ENCODE measurements at places on chromosomes 12 and 14.

DNA sequence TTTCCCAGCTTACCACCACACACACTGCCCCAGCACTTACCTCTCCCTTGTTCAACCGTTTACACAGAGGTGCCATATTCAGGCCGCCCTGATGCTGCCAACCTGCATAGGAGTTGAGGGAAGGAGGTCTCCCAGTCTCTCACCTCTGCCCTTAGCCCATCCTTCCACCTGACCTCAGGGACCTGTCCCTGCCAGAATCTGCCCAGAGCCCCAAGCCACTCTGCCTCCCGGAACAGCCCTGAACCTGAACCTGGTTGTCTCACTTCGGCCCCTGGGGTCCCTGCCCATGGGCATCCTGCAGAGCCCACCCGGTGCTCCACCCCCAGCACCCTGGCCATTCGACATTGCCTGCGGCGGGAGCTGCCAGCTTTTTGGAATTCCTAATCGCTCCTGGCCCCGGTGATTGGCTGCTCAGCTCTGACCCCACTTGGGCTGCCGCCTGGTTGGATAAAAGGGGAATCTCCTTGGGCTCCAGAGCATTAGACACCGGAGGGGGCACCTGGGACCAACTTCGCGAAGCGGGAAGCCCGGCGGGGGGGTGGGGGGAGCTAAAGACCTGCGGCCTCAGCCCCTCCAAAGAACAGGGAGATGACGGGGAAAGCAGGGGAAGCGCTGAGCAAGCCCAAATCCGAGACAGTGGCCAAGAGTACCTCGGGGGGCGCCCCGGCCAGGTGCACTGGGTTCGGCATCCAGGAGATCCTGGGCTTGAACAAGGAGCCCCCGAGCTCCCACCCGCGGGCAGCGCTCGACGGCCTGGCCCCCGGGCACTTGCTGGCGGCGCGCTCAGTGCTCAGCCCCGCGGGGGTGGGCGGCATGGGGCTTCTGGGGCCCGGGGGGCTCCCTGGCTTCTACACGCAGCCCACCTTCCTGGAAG lies at the start of gene VSX2:
TSS of gene VSX2 (plus strand) at position 476 of the 874 bp plus-strand sequence. CDS start at position 589, 113 bp downstream.
- DNase-seq = no peak

DNA sequence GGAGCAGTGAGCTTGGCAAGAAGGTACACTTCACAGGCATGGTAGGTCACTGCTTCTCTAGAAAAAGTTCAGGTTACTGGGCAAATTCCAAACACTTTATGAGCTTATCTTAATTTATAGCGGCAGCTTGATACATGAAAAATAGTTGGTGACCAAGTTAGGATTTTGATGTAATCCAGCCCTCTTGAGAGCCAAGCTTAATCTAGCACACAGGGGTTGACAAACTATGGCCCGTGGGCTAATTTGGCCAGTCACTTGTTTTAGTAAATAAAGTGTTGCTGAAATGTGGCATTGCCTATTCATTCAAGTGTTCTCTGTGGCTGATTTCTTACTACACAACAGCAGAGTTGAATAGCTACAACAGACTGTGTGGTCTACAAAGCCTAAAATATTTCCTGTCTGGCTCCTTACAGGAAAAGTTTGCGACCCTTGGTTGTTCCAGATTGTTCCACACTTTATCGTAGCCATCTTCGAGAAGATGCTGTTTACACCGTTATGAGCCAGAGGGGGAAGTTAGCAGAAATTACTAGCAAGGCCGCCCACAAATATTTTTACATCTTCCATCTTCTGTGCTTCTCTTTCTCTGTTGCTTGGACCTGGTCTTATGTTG lies 120.9 kb downstream of the DAAM1 start:
- DNase-seq = no peak

DNA sequence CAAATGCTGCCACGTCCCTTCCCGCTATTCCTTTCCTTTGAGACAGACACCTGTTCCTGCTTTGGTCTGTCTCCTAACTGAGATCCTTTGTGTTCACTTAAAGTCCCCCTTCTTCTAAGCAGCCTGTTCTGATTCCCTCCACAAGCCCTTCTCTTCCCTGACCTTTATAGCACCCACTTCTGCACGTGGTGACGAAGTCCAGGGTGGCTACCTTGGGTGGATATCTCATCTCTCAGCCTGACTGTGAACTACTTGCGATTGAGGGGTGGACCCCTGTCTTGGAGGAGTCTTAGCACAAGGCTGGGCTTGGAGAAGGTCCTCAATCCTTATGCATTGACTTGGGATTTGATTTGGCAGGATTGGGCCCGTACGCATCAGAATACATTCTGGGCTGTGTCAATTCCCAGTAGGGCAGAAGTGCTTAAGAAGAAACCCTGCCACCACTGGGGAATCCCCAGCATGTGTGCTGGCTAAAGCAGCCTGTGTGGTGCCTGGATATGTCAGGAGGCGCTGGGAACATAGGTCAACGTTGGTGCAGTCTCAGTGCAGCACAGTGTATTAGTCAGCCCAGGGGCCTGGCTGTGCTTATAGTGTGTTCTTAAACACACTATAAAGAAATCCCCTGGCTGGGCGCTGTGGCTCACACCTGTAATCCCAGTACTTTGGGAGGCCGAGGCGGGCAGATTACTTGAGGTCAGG lies 23.6 kb downstream of the KRT80 start:
- DNase-seq = no peak

DNA sequence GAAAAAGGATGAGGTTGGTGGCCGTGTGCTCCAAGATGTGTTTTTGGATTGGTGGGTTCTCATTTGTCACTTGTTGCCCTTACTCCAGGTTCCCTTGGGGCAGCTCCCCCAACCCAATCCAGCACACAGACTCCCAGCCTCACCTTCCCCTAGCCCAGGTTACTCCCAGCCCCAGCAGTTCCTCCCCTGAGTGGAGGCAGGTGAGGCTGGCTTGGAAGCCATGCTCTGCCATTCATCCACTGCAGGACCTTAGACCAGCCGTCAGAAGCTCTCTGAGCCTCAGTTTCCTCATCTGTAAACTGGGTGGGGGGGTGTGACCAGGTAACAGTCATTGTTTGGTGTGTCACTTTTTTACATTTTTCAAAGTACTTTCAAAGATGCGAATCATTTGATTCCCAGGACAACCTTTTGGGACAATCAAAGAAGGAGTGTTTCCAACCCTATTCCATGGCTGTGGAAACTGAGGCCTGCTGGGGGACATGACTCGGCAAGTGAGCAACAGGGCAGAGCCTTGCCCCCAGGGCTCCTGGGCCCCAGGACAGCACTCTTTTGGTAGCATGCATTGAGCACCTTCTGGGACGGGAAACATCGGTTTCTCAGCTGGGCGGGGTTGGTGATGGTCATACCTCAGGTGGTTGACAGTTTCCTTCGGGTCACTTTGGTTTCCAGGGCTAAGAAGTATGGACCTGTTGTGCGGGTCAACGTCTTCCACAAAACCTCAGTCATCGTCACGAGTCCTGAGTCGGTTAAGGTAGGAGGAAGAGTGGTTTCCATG lies 7.2 kb downstream of the CYP46A1 start:
- DNase-seq = no peak

DNA sequence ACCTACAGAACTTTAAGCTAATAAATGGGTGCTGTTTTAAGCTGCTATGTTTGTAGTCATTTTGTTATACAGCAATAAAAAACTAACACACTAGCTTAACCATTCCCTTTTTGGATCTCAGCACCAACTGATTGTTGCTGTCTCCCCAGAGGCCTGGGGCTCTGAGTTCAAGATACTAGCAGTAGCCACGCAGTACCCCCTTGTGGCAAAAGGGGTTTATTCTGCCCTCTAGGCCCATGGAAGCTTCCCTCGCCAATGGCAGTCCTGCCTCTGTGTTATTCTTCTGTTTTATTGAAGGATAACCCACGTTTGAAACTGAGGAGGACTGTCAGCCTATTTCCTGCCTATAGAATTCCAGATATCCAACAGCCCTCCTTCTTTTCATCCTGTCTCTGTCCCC lies 455.3 kb upstream of the ATP2B1 start:
- DNase-seq = no peak

DNA sequence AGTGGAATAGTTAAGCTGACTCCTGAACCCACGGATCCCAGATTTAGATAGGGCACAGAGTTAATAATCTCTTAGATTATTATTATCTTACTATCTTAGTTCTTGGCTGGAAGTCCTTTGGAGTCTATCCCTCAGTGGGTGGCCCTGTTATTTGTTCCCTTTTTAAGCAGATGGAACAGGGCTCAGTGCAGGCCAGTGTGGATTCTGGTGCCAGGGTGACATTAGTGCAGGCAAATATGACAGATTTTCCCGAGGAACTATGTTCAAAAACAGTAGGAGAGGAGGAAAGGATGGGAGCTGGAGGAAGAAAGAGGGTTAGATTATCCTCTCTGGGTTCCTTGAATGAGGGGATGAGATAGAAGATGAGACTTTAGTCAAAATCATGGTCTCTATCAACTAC lies 41.4 kb upstream of the CISTR start:
- no peak for DNase-seq

DNA sequence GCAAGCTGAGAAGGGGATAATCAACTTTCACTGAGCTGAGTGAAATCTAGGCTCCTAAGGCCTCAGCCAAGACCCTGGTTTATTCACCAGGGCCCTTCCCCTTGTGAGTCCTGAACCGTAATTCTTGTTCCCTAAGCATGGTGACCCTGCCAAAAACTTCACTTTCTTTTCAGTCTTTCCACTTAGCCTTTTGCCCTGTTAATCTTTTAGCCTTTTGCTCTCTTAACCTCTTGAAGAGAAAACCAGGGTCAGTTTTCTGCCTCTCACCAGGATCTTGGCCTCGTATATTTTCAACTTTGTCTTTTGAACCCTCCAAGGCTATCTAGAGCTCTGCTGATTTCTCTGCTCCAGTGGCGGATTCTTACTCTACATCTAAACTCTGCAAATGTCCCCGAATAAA lies 191.0 kb downstream of the PELI2 start:
- DNase-seq = no peak

DNA sequence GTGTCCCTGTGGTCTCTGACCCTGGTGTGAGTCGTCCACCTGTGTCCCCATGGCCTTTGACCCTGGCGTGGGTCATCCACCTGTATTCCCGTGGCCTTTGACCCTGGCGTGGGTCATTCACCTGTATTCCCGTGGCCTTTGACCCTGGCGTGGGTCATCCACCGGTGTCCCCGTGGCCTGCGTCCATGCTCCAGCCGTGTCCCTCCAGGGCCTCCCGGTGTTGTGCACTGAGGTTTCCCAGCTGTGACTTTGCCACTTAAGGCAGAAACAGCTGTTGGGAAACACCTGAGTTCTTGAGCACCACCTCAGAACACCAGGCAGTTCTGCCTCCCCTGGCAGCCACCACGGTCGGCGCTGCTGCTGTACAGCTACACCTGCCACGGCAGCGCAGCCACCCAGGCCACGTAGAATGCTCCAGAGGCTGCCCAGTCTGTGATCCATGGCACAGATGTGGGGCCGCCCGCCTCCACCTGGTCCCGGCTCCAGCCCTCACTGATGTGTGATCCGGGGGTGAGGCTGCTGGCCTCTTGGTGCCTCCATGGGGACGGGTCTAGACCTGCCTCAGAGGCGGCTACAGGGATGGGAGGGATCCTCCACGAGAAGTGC lies 69.1 kb upstream of the GALNT9 start:
- DNase-seq = no peak

GRCh38 chr12:129049917-129050316 lies 196.6 kb downstream of the GLT1D1 start:
- no peak for DNase-seq

GRCh38 chr12:94262228-94263010 lies 114.0 kb downstream of the PLXNC1 start:
- peak; percentile 67 for DNase-seq

DNA sequence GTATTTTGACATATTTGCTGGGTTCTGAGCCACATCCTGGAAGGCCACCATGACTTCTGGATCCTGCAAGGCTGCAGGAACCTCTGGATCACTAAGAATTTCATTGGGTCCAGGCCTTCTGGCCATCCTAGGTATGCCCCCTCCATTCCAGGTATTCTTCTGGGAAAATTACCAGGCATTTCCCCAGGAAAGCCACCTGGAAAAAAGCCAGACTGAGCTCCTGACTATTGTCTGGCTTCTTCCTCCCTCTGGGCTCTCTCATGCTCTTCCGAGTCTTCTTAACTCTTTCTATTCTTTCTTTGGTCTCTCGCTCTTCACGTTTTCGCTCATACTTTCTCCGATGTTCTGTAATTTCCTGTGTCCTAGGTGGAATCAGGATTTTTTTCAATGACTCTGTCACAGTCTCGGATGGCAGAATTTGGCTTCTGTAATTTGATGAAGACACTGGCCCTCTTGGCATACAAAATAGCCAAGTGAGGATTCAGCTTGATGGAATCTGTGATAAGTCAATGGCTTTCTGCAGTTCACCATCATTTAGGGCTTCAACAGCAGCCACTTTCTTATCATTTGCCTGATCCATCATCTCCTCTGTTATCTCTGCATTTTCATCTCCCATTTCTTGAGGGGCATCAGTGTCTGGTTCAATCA lies 42.6 kb downstream of the ATP23 start:
- no peak for DNase-seq

DNA sequence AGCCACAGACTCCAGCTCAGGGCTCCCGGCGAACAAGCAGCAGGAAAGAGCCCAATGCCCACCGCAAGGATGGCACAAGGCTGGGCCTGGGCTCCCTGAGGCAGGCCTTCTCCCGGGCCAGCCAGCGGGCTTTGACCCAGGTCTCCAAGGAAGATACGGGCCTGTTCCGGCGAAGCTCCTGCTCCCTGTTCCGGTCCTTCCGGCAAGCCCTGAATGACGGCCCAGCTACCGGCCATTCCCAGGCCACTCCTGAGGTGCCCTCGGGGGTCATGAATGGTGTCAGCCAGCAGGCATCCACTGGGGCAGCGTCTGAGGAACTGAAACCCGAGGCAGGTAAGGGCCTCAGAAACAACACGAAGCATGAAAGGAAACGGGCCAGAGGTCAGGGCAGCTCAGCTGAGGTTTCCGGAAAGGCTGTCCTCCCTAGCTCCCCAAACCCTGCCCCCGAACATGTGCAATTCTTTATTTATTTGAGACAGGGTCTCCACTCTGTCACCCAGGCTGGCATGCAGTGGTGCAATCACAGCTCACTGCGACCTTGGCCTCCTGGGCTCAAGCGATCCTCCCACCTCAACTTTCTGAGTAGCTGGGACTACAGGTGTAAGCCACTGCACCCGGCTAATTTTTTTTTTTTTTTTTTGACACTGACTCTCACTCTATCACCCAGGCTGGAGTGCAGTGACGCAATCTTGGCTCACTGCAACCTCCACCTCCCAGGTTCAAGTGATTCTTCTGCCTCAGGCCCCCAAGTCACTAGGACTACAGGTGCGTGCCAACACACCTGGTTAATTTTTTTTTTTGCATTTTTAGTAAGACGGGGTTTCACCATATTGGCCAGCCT lies 6.0 kb downstream of the EXOC3L4 start:
- DNase-seq = no peak

DNA sequence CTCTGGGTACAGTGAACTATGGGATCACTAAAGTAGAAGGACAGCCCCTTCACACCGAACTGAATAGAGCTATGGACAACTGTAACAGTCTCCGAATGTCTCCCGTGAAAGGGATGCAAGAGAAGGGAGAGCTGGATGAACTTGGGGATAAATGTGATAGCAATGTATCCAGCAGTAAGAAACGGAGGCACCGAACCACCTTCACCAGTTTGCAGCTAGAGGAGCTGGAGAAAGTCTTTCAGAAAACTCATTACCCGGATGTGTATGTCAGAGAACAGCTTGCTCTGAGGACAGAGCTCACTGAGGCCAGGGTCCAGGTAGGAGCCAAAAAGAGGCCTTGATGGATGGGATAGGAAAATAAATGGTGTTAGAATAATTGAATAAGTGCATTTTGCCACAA lies 3.5 kb downstream of the ALX1 start:
- DNase-seq = no peak
